Upper lobe of right lung (tissue), 1 donor: ENCODE measurements at places on chromosomes 11 and 22. TPM values are rescaled to one million over a fixed set of nuclear protein-coding genes. Genes with fewer than 3 reads are reported as not detected.
A peak's percentile ranks its signal among the peaks of the same experiment; 100 is the strongest.

DNA sequence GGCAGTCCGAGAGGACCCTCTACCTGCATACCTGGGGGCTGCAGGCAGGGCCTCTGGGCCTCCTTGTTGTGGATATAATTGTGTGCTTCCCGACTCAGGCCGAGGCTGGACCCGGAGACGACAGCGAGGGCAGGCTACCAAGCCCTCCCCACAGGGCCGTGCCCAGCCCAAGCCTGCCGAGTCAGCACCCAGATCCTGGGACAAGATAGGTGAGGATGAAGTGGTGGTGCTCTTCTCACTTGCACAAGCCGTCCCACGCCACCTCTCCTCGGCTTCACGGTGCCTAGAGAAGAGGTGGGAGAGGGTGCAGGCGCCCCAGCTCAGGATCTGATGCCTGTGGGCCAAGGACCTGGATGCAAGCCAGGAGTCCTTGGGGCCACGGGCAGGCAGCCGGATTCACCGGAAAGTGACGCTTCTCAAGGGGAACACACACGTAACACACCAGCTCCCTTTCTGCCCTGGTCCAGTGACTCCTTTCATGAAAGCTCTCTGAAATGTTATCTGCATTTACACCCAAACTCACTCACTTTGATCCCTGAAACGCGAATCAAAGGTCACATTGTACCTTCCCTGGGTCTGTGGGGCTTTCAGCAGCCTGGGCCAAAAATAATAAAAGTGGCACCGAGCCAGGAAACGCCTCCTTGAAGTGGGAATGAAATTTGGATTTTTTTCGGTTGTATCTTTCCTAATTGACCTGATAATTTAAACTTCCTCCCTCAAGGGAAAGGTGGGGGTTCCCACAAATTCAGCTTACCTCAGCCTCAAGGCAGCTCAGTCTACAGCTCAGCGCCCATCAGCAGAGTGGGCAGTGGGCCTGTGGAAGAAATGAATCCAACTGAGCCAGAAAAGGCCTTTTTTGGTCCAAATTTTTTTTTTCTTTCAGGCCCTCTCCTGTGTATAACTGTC lies 1.1 kb upstream of the GNB1L start:
- H3K4me3 ChIP-seq: peak overlapping the region; percentile 86
- no peaks in the 10 kb centered on the region for H3K27me3 ChIP-seq

SCUBE1 gene
- total RNA-seq: 36.0 TPM

- H3K4me1 ChIP-seq: peaks cover 20% of the 10 kb centered on the region
- DNase-seq: no peak
- no peak overlapping the region for H3K4me3 ChIP-seq
- H3K27ac ChIP-seq: peak overlapping the region; percentile 70
- peaks cover 9% of the 10 kb centered on the region for H3K36me3 ChIP-seq
- H3K27me3 ChIP-seq: no peaks in the 10 kb centered on the region
Observed at GRCh38 chr22:38788021-38788816, 5.7 kb downstream of the DNAL4 start.

DNA sequence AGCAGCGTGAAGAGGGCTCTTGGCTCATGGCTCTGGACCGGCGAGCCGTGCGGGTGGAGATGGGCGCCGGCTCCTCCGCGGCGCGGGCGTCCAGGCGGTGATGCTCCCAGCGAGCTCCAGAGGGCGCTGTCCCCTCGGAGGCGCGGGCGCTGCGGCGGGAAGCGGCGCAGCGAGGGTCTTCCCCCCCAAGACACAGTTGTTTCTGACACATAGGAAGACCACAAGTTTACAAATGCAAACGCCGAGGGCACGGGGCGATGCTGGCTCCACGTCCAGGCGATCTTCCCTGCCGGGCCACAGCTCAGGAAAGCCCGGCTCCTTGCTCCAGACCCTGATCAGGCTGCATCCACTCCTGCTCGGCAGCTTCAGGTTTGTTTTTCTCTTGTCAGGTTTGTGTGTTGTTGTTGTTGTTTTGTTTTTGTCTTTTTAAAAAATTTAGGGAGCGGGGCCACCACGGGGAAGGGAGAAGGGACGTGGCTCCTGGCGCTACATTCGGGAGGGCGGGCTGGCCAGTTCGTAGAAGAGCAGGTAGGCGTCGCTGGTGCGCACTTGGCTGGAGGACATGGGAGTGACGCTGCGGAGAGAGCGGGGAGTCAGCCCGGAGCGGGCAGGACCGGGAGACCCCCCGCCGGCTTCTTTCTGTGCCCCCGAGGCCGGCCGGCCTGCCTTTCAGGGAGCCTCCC lies 10.0 kb upstream of the MFRP start:
- peak overlapping the region; percentile 61 for H3K4me3 ChIP-seq
- H3K27ac ChIP-seq: peak overlapping the region; percentile 79
- peaks cover 7% of the 10 kb centered on the region for H3K27me3 ChIP-seq

LRP4 gene
- total RNA-seq: 14.0 TPM

GRCh38 chr11:129458756-129459535 lies 83.3 kb downstream of the BARX2 start:
- H3K4me1 ChIP-seq: no peaks in the 10 kb centered on the region
- DNase-seq: no peak
- no peaks in the 10 kb centered on the region for H3K36me3 ChIP-seq

DNA sequence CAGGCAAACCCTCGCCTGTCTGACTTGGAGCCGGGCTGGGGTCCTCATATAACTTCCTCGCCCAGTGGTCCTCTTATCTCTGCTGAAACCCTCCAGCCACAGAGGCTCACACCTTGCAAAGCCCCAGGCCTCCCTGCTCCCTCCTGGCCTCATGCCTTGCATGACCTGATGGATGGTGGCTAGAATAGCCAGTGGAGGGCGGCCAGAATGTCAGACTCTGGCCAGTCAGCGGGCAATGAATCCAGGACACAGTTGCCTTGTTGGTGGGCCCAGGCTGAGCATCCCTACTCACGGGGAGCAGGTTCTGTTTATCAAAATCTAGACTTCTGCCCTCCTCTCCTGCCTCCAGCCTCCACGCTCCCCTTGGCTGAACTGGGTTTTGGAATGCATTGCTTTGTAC lies 69.1 kb upstream of the WNT11 start:
- no peak for DNase-seq
- H3K4me3 ChIP-seq: no peak overlapping the region
- no peaks in the 10 kb centered on the region for H3K36me3 ChIP-seq
- H3K4me1 ChIP-seq: no peaks in the 10 kb centered on the region
- H3K27ac ChIP-seq: no peak overlapping the region

DNA sequence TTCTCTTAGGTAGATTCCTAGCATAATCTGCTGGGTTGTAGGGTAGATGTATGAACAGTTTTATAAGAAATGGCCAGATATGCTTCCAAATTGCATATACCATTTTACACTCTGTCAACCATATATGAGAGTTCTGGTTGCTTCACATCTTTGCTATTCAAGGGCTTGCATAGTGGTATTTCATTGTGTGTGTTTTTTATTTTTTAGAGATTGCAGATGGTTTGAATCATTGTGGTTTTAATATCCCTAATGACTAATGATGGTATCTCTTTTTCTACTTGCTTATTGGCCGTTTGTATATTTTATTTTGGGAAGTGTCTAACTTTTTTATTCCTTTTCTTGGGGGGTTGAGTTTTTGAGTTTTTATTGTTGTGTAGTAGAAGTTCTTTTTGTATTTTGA lies 26.9 kb downstream of the RNF214 start:
- H3K27me3 ChIP-seq: no peaks in the 10 kb centered on the region
- H3K4me3 ChIP-seq: no peak overlapping the region
- DNase-seq: no peak
- H3K4me1 ChIP-seq: no peaks in the 10 kb centered on the region
